Stimulated activated CD4-positive, alpha-beta T cell treated with anti-CD3 and anti-CD28 coated beads, Interleukin-15, amount 100 ng/mL, for 1 hour (primary cell): ENCODE measurements at places on chromosomes 2 and 18.

DNA sequence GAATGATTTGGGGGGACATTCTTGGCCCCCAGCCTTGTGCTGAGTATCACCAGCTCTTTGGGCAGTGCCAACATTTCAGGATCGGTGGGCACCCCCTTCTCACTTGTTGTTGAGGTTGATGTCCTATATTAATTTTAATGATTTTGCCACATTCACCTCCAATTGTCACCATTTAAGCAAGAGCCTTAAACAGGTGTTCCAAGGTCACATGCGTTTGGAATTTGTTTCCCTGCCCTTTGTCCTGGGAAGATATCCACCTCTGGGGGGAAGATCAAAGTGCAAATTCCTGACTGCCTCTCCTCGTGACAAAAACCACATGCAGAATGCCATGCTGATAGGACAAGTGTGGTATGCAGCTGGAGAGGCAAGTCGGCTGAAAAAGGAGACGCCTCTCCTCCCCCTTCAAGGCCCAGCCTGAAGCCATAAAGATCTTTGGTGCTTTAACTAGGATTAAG lies 72.5 kb upstream of the ID2 start:
- DNase-seq: no peak

GRCh38 chr2:35997488-35997887 lies 358.1 kb upstream of the CRIM1 start:
- no peak for DNase-seq

GRCh38 chr2:3914241-3914640 lies 210.9 kb downstream of the DCDC2C start:
- no peak for DNase-seq

GRCh38 chr2:3595404-3595803 lies 492 bp downstream of the COLEC11 start:
- no peak for DNase-seq

GRCh38 chr2:229344151-229344551 lies 73.1 kb upstream of the PID1 start:
- no peak for DNase-seq

GRCh38 chr2:238892204-238892500 lies 44.3 kb downstream of the TWIST2 start:
- no peak for DNase-seq

GRCh38 chr18:64436111-64436510 lies 287.2 kb upstream of the LINC00305 start:
- no peak for DNase-seq

DNA sequence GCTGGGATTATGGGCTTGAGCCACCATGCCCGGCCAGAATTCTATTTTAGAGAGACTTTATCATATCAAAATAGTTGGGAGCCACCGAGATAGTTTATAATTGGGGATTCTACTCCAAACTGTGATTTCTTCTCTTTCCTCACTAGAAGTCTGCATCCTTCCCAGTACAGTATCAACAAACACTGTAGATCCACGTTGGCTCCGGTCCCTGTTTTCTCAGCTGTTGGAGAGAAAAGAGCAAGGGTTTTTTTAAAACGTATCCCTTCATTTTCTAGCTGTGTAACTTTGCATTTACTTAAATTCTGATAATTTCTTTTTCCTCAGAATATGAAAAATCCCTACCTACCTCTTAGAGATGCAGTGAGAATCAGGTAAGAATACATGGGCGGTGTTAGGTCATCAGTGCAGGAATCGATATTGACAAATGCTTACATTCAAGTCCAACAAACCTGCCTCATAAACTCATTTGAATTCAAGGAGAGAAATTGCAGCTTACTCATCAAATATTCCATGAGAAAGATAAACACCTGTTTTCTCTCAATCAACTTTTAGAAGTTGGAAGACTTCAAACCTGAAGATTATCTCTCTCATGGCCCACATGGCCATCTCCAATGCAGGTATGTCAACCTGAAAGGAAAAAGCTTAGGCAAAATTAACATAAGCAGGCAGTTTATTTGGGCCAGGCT lies 17.7 kb upstream of the PDCL3 start:
- DNase-seq: no peak

DNA sequence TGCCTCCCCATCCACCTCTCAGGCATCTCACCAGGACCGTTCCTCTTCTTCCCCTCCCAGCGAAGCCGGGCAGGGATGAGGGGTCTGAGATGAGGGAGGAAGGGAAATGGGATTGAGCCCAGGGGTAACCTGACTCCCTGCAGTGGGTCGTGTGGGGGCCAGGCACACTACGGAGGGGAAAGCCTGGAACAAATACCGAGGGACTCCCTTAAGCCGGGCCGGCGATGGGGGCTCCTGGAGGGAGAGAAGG lies 250 bp upstream of the SPEG start:
- DNase-seq: no peak

DNA sequence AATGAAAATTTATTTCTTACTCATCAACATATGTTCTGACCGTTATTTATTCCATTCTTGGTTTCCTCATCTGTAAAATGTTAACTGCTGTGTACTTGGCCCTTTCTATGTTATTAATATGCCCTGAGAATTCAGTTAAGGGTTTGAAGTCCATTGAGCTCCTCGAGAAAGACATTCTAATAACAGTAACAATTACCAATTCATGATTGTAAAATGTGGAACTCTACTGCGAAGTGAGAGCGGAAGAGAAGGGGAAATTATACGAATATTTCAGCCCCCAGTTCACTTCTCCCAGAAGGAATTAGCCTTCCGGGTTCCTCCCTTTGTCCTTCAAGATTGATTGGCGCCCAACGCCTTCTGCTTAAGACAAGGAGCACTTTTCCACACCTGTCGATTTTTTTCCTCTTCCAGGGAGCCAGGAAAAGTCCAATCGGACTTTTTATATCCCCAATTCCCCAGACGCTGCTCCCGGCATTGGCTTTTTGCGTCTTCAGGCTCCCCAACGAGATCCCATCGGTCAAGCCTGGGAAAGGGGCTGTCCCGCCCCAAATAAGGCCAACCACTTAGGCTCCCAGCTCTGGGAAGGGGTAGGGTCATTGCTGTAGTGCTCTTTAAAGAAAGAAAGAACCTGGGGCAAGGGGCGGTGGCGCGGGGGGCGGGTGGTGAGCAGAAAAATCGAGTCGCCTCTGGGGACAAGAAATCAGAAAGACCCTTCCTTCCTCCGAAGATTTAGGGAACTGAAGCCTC lies 1.6 kb downstream of the DSC2 start:
- DNase-seq: no peak

- DNase-seq: no peak
Measured at GRCh38 chr18:31329787-31330438, 12.0 kb downstream of the DSG1 start.

GRCh38 chr2:141942006-141942789 lies 188.6 kb downstream of the LRP1B start:
- no peak for DNase-seq

DNA sequence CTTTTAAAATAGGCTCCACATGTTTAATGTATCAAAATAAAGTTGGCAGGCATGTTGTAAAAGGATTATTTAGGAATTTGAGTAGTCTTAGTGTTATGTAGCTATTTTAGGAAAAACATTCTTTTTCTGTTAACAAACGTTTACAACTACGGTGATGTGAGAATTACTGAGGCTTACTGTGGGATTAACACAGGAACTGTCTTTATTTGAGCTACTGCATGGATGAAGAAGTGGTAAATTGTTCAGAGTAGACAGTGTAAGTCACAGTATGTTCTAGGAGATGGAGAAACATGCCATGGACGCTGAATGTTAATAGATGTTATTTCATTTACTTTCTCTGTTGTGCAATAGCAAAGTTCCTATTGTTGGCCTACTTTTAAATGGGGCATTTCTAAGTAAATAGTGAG lies 1.6 kb downstream of the PPM1B start:
- no peak for DNase-seq

- no peak for DNase-seq
Measured at GRCh38 chr2:230961091-230961491, 34.8 kb upstream of the SPATA3 start.

DNA sequence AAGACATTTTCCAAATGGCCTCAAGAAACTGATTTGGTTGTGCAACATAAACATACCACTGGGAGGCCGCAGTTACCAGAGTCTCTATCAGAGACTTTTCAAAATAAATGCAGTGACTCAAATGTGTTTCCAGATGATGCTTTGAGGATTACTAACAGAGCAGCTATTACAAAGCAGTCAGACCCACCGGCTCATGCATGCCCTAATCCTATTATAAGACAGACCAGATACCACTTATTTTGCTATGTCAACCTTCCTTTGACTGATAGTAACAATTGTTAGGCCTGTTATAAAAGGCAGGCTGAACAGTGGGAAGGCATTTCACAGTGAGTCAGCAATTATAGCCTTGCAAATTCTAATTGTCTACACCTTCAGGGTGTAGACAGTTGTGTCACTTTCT lies 217.7 kb downstream of the LRRTM1 start:
- DNase-seq: no peak

DNA sequence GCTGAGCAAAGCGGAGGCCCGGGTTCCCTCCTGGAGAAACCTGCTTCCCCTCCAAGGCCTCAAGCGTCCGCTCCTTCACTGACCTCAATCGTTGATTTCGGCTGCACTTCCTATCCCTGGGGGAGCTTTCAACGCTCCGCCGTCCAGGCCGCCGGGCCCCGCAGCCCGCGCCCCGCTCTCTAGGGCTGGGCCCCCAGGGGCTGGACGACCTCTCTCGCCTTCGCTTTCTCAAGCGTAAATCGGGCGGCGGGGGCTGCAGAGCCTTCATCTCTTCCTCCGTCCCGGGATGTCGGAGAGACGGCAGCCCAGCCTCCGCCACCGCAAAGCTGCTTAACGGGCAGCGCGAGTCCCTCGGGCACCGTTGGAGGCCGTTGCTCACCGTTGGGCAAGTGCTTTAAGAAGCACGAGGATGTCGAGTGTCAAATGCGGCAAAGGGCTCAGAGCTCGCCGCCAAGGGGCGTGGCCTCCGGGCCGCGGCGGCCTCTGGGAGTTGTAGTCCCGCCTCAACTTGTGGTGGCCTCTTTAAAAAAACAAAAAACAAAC lies 8.5 kb downstream of the HES6 start:
- DNase-seq: peak; percentile 63

- no peak for DNase-seq
Measured at GRCh38 chr2:223262946-223263345, 211.0 kb downstream of the KCNE4 start.

DNA sequence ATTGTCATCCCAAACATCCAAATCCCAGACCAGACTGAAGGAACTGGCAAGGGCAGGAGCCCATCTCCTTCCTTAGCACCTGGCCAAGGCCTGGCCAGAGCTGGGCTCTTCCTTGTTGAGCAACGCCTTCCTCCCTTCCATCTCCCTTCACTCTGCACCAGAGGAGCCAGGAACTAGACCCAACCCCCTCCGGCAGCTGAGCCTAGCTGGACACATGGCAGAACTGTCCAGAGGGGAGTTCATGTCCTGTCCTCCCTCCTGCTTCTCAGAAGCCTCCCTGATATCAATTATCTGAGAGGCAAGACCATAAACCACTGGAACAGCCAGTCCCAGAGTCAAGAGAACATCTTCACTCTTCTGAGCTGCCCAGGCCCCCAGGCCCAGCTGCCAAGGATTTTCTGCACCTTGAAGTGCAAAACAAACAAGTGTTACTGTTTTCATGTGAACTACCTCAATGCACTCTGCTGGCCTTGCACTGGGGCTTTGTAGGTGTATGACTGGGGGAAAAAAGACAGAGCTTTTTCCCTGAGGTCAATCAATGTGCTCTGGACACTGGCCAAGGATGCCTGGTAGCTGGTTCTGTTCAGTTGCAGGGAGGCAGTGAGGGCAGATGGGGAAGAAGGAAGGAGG lies 107.6 kb upstream of the MSH6 start:
- no peak for DNase-seq

DNA sequence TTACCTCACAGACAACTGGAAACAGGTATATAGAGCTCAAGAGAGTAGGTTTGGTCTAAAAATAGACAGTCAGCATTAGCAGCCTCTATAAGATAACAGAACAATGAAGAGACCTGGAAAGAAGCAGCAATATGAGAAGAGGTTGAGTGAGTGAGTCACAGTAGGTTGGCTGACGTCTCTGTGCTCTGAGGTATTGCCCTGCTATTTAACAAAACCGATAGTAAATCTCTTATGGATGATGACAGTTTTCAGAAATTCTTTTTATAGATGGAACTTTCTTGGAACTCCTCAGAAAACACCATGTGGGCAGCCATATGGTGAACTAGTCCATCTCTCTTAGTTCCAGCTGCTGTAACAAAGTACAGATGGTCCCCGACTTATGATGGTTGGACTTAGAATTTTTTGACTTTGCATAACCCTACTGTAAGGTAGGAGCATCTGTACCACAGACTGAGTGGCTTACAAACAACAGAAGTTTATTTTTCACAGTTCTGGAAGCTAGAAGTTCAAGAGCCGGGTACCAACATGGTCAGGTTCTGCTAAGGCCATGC lies 123.5 kb downstream of the MBD2 start:
- DNase-seq: no peak

- no peak for DNase-seq
Measured at GRCh38 chr2:31269087-31269486, 35.1 kb downstream of the EHD3 start.

GRCh38 chr2:102502576-102502975 lies 29.6 kb downstream of the SLC9A4 start:
- no peak for DNase-seq

- no peak for DNase-seq
Measured at GRCh38 chr2:9519250-9519649, 36.4 kb downstream of the ADAM17 start.

GRCh38 chr18:32086881-32087280 lies 4.8 kb upstream of the RNF138 start:
- no peak for DNase-seq

DNA sequence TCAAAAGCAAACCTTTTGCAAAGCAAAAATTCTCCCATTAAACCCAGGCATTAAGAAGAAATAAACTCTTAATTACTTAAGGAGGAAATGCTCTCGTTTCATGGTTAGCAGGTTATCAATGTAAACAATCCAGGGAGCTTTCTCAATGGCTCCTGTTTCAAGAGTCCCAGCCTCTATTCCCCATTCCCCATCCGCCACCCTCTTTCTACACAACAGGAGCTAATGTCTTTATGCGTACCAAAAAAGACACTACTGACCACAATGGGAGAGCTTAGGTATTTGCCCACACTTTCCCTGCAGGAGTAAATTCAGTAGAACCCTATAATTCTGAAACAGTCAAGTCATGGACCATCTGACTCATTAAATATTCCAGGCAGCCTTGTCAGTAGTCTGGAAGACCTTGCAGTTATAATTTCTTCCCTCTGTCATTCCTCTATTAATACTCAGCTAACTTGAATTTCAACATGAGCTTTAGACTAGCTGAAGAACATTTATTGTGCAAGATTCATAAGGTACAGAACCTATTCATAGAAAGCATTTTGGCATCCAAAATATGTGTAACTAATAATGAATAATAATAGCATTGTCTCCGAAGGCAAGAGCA lies 48.6 kb downstream of the SLC8A1 start:
- no peak for DNase-seq

- DNase-seq: no peak
Measured at GRCh38 chr2:218074031-218074430, 5.0 kb downstream of the RUFY4 start.

GRCh38 chr2:10877651-10878111 lies 34.1 kb upstream of the KCNF1 start:
- DNase-seq: no peak

- no peak for DNase-seq
Measured at GRCh38 chr18:73835656-73836364, 311.8 kb downstream of the FBXO15 start.

- DNase-seq: no peak
Measured at GRCh38 chr18:47809420-47809819, 121.0 kb downstream of the SMAD2 start.

- DNase-seq: no peak
Measured at GRCh38 chr2:207683879-207684627, 27.4 kb upstream of the CCNYL1 start.
